ENCODE measurements at places on chromosomes 6 and 20.

GRCh38 chr20:49284818-49285217 lies 7.0 kb upstream of the ZNFX1 start:
- DNase-seq, result no peak

DNA sequence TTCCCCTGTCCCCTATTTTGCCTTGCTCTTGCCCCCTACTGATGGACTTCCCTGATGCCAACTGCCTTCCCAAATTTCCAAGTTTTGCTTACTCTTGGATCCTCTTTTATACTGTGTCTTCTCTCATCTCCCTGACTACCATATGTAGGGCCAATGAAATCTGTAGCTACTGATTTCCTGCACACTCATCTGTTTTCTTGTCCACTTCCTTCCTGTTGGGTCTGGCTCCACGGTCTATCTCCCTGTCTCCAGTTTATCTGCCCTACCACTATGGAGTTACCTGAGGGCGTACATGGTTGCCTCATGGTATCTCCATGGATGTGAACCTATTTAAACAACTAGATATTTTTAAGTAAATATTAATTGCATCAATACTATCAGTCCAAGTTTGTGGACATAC lies 140.3 kb upstream of the MCHR2 start:
- no peak for DNase-seq

DNA sequence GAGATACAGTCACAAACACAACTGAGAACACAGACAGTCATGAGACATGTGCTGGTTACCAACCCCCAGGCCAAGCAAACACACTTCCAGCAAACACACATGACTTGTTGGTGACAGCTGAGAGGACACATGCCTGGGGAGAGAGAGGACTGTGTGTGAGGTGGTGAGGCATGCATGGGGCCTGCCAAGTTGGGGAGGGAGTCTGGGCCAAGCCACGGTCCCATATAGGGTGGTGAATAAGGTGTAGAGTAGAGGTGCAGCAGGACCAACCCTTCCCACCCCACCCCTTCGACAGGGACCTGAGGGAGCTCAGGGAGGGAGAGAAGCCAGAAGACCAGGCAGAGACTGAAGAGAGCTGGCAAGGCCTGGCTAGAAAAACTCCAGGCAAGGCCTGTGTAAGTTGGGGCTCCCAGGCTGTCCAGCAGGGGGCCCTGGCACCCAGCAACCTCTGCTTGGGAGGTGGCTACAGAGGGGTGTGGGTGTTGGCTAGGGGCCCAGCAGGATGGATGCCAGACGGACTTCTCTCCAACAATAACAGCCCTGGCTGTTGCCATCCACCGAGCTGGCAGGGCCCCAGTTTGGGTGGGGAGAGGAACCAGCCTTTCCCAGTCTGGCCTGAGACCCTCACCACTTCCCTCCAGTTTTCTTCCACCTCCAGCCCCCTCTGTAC lies 2.0 kb upstream of the SLC29A1 start:
- DNase-seq, result peak; percentile 23

- DNase-seq, result no peak
Measured at GRCh38 chr20:43568706-43569105, 9.9 kb downstream of the SGK2 start.

- DNase-seq, result peak; percentile 87
Measured at GRCh38 chr6:84618046-84618752, 146.2 kb downstream of the TBX18 start.
